ENCODE measurements at places on chromosomes 5 and 9.

DNA sequence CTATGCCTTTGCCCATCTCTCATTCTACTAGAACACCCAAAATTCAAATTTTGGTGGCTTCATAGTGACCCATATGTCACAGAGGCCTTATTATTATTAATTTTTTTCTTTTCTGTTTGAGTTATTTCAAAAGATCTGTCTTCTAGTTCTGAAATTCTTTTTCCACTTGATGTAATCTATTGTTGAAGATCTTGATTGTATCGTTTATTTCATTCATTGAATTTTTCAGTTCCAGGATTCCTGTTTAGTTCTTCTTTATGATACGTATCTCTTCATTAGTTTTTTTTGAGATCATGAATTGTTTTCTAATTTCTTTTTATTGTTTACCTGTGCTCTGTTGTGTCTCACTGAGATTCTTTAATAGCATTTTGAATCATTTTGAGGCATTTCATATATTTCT lies 24.6 kb upstream of the APBA1 start:
- no peak for DNase-seq

- no peak for DNase-seq
Measured at GRCh38 chr5:96871027-96871399, 5.3 kb upstream of the ERAP2 start.

DNA sequence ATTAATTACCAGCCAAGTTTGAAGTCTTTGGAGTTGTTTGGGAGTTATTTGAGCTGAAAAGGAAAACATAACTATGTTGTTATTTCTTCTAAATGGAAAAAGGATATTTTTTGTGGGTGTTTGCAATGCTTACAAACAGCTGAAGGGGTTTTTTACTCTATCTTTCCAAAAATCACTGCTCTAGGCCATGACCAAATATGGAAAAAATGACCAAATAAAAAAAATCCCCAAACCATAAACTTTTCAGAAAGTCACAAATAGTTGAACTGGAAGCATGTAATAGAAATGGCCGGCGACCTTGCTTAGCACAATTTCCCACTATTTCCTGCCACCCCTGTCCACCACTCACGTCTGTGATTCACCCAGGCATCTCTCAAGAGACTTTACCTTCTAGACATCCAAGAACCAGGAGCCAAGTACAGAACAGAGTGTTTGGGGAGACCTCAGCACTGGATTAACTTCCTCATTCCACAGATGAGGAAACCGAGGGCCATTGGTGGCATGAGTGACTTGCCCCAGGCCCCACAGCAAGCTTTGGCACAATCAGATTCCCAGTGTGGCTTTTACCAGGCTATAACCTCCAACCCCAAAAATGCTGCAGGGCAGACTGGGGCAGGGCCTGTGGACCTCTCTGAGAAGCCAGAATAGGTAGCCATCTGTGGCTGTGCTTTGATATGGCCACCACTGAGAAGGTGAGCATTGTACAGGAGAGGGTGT lies 84.5 kb downstream of the NRG2 start:
- no peak for DNase-seq

DNA sequence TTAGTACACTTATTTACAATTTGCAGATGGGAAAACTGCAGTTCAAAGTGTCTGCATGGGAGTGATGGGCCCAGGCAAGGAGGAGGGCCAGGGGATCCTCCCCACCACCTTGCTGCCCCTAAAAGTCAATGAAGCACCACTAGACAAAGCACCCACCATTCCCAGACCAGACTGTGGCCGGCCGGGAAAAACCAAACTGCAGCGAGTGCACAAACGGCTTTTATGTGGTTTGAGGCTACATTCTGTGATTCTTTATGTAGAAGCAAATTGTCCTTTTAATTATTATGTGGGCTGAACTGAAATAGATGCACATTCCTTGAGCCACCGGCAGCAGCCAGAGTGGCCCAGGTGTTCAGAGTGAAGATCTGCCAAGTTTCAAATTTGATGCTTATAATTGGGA lies 585.3 kb upstream of the KLF4 start:
- DNase-seq = no peak

GRCh38 chr5:178507151-178507932 lies 82.9 kb downstream of the COL23A1 start:
- DNase-seq = no peak

- DNase-seq = no peak
Measured at GRCh38 chr9:69759021-69759420, 790 bp downstream of the PTAR1 start.

DNA sequence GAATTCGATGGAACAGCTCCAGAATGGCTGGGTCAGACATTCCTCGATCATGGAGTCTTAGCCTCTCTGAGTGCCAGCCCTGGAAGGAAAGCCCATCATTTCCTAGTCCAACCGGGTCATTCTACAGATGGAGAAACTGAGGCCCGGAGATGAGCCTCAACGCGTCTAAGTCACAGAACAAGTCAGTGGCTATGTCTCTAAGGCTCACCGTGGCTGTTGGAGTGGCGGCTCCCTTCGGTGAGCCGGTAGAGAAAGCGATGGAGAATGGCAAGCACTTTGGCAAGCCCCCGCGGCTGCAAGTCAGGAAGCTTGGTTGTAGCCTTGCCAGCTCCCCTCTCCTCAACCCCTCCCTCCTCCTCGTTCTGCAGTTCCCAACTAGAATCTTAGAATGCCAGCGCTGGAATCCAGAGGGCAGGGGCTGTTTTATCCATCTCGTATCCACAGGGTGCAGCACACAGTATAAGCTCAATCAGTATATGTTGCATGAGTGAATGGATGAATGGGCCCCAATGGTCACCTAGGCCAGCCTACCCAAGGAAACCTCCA lies 438 bp upstream of the ARSI start:
- DNase-seq = no peak

DNA sequence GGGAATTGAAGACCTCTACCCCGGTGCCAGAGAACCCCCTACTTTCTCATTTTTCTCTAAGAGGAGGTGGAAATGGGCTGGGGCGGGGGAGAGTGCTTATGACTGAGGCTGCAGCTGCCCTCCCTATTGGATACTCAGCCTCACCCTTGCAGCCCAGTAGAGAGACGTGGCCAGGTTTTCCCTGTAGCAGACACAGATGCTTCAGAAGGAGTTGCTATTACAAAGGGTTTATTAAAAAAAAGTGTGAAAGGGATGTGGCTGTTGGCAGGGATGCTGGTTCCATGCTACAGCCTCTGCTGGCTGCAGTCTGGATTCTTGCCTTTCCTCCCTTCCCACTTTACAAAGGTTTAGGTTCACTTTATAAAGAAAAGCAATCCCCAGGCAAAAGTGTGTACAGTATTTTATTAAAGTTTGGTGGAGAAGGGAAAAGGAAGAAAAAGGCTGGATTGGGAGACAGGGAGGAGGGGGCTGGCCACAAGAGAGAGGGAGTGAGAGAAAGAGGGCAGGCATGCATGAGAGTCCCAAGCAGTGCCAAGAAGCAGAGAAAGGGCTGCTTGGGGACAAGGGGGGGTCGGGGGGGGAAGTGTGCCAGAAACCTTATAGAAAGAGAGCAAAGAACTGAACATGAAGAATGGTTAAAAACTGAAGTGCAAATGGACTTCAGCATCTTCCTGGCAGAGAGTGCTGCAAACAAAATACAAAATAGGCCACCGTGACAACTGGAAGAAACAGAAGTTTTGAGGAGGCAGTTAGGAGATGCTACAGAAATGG lies 29.5 kb upstream of the NFIB start:
- no peak for DNase-seq

- no peak for DNase-seq
Measured at GRCh38 chr5:98519571-98519970, 253.9 kb upstream of the RGMB start.

DNA sequence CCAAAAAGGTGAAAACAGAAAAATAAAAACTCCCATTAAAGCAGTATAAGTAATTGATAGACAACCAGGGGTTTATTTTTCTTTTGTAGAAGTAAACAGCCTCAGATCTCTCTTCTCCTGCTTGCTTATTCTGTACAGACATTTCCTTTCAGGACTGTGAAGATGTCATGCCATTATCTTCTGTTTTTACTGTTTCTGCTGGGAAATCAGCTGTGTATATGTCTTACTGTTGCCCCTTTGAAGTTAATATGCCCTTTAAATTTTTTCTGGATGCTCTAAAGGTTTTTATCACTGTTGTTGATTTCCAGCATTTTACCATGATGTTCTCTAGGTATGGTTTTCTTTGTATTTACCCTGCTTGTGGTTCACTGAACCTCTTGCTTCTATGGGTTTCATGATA lies 199.5 kb downstream of the NXNL2 start:
- no peak for DNase-seq

DNA sequence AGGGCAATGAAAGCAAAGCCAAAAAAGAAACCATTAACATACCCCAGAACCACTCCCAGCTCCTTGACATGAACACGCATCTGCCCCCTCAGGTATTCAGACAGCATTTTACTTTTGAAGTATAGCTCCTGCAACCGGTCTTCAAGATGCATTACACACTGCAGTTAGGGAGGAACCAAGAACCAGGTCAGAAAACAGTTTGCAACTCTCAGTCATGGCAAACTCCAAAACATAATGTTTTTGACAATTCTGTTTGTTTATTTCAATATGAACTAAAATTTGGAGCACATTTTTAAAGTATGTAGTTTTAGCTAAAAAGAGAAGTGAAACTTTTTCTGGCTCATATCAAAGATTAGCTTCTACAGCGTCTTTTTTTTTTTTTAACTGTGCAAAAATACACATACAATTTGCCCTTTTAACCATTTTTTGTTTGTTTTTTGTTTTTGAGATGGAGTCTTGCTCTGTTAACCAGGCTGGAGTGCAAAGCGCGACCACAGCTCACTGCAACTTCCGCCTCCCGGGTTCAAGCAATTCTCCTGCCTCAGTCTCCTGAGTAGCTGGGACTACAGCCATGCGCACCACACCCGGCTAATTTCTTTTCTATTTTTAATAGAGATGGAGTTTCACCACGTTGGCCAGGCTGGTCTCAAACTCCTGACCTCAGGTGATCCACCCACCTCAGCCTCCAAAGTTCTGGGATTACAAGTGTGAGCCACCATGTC lies 12.2 kb upstream of the RAPGEF6 start:
- no peak for DNase-seq

DNA sequence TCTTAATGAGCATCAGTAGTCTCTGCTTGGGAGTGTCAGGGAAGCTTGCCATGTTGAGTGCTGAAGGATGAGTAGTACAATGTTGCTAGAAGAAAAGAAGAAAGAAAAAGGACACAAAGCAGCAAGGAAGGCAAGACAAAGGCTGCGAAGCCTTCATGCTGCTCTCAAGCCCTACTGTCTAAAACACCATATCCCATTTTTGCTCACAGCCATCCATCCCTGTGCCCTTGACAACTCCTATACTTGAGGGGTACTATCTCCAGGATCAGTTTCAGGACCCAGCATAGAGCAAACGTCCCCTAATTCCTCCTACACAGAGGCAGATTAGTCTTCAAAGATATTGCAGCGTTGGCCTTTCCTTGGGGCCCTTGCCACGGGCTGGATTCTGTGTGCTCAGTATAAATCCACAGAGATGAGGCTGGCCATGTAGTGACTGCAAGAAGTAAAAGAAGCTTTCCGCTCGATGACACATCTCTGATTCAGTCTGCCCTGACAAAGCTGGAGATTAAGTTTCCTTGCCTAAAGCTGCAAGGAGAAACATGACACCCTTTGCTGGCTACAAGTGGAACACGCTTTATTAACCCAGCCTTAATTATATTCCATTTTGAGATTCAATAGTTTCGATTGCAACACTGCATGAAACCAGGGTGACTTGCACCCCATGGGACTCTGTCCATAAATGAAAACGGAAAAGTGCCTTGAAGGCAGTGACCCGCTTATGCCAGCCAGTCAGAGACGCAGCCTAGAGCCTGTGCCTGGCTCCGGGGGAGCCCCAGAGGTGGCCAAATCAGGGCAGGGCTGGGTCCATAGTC lies 304.6 kb downstream of the ACTL7B start:
- no peak for DNase-seq

DNA sequence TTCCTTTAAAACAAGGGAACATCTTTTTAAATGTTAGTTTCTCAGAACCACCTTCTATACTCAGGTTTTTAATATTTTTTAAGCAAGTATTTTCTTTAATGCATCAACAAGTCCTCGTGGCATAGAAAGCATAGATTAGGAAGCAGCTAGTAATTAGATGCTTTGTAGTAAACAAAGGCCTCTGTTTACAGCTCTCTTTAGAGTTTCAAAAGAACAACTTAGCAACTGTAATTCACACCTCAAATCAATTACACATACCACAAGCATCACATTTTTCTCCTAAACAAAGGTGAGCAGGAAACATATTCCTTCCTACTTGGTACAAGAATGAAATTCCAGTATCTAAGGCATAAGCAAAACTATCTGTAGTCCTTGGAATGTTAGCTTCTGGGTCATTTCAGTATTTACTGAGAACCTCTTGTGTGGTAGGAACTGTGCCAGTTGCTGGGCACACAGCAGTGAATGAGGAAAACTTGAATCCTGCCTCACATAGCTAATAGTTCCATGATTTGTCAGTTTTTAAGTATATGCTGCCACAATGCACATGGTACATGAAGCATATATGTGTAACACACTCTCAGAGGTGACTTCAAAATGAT lies 249.1 kb downstream of the CEMIP2 start:
- no peak for DNase-seq

- DNase-seq = no peak
Measured at GRCh38 chr9:111300140-111300735, 29.8 kb downstream of the OR2K2 start.

DNA sequence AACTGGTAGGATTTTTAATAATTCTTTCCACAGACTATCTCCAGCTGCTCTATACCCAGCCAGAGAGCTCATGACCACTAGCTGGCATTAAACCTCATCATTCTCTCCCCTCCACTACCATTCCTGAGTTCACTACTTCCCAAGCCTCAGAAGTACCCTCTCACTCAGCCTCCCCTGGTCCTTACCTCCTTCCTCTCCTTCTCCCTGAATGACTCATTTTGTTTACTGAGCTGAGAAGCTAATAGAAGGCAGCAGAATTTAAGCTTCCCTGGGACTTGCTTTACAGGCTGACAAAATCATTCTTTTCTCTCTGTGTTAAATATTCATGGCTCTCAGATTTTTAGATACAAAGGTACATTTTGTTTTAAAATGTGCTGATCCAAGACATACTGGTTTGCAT lies 305.4 kb downstream of the TLR4 start:
- no peak for DNase-seq

DNA sequence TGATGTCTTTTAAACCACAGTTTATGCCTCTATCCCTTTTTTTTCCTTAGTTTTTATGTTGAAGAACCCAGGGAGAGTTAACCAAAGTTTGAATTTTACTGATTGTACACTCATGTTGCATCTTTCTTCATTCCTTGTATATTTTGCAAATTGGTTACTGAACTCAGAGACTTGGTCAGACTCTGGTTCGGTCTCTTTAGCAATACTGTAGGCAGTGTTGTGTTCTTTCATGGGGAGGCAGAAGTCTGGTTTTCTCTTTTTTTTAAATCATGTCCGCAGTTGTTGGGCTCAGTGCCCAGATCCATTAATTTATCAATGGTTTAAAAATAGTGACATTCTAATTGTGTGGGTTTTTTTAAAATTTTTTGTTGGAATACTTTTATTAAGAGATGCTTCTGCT lies 23.4 kb downstream of the UBE2R2 start:
- DNase-seq = no peak

- no peak for DNase-seq
Measured at GRCh38 chr5:77620405-77620804, 18.1 kb downstream of the OTP start.
